ENCODE measurements at places on chromosomes 2 and 18.

DNA sequence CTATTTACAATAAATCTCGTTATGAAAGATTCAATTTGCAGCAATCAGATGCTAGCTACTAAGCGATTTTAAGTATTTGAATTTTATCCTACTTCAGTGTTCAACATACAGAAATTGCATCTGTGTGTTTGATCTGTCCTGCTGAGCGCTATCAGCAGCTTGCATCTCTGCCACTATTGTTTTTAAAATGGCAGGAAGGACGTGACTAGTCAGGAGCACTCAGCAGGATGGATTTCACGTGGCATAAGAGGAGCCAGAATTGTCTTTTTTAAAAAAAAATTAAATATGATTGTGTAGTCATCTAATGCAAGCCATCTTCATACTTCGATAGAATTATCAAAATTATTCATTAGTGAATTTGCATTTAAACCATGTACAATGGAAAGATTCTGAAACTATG, 2.8 kb upstream of the KLHL14 start:
- no peak for DNase-seq

GRCh38 chr2:69043736-69044400, 30.9 kb downstream of the ANTXR1 start:
- no peak for DNase-seq

GRCh38 chr2:216495656-216496055, 3.0 kb upstream of the RPL37A start:
- no peak for DNase-seq

DNA sequence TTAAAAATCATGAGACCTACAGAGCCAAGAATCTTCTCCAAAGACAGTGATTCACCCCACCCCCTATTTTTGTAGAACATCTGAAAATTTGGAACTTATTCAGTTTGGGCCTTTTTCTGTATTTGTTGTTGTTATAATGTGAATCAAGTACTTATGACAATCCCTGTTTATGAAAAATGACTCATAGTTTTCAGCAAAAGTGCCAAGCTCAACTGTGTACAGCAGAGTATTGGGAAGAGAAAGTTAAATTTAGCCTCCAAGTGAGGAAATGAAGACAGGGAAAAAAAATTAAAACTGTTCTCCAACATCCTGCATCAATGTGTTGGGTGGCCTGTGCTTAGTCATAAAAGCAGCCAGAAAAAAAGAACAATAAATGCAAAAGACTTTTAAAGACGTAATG, 46.2 kb downstream of the LRATD1 start:
- no peak for DNase-seq

DNA sequence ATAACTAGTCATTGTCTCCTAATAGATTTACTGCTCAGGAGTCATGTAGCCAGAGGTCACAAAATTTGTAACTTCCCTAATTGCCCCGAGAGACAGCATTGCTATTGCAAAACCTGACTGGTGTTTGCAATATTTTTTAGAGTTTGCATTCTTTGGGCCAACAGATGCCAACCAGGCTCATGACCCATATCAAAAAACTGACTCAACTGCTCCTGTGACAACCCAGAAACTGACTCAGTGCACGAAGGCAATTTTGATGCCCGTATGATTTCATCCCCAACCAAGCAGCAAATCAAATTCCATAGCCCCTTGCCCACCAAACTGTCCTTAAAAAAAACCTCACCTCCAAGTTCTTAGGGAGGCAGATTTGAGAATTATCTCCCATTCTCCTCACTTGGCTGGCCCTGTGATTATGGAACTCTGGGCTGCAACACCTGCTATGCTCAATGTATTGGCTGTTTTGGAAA, 951.3 kb downstream of the TSN start:
- no peak for DNase-seq

- no peak for DNase-seq
Observed at GRCh38 chr18:43422518-43422917, 145.2 kb upstream of the SYT4 start.

- no peak for DNase-seq
Observed at GRCh38 chr2:36705326-36706020, 9.0 kb downstream of the VIT start.

DNA sequence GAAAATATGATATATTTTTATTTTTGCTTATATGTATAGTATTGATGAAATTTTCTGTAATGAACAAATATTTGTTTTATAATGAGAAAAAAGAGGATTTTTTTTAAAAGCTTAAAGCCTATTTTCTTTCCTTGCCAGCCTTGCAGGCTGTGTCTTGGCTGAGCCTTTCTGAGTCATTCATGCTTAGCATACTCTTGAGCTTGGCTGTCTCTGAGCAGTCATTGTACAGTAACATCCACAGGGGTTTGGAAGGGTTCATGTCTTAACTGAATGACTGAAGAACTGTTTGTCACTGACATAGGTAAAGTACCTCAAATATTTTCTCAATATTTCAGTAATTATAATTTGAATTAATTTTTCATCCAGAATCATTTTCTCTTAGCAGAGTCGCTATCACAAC, 49.3 kb downstream of the GPR39 start:
- no peak for DNase-seq

DNA sequence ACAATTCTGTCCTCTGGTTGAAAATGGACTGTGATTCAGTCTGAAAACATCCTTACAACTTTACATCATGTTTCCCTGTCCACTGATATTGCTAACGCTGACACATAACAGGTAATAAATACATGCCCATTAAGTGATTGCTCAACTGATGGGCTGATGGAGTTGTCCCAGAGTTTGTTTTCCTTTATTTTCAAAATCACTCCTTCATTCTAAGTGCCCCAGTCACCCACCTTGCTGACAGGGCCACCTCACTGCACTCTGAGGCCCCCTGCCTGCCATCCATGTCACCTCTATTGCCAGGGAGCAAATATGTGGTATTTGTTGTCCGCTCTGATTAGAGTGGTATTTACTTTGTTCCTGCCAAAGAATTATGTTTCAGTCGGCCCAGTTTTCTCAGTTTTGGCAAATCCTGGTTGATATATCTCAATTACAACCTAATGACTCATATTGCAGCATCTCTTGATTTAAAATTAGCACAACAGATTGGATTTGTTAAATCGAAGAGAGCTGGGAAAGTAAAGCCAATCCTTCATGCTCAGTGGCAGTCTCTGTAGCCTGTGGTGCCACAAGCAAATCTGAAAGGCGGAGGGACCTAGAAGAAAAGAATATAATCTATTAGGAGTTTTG, 105.1 kb downstream of the RDH14 start:
- DNase-seq, result no peak

DNA sequence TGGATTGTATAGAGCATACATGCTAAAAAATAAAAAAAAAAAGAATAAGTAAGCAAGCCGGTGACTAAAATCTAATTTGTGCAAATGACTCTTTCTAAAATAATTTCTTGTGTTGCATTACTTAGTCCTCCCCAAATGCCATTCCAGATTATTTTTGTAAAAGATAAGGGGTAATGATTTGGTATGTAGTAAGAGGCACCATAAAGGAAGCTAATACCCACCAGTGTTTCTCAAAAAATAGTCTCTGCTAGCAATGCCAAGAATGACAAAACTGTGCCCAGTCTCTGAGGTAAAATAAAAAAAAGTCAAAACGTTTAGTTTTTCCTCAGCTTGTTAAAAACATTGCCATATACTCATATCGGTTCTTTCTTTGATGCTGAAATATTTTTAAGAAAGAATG, 2.7 kb downstream of the METTL5 start:
- no peak for DNase-seq

- no peak for DNase-seq
Observed at GRCh38 chr2:102940684-102941083, 178.9 kb downstream of the TMEM182 start.

DNA sequence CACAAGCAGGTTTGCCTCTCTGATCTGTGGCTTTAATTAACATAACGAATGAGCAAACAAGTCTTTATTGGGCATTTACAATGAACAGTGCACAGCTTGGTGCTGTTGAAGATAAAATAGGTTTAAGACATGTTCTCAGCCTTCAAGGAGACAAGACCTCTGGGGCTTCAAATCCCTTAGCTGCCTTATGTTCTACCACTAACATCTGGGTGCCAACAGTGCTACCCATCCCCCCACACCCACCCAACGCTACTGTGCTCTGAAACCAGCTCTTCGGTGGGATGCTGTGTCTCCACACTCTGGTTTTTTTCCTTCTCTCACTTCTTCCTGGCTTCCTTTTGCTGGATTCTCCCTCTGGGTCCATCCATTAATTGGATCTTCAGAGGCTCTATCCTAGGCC, 14.1 kb upstream of the B3GNT2 start:
- DNase-seq, result no peak

DNA sequence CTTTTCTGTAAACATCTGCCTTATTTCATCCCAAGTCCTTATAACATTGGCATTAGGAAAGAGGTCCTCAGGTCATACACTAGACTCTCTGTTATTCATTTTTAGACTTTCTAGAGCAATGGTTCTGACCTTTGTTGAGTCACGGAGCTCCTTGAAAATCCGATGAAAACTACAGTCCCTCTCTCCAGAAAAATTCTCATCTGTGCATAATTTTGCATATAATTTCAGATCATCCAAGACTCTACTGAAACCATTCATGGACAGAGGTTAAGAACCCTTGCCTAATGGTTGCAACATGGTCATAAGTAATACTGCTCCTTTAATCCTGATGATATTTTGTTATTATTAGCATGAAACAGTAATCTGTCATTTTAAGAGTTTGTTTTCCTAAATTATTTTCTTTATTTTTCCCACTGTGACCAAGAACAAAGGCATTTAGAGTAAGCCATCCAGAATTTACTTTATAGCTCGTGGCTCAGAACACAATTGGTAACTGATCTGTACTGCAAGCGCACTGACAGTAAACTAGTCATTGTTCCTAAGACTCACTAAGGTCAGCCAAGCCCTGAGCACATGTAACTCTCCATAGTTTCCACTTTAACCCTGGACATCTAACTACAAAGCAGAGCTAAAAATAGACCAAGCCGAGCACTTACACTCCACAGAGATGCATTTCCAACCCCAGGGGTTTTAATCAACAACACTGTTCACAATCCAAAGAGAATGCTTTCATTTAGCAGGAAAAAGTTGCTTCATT, 8.4 kb downstream of the MYOM1 start:
- no peak for DNase-seq

GRCh38 chr2:208062961-208063360, 37.6 kb upstream of the PLEKHM3 start:
- no peak for DNase-seq

DNA sequence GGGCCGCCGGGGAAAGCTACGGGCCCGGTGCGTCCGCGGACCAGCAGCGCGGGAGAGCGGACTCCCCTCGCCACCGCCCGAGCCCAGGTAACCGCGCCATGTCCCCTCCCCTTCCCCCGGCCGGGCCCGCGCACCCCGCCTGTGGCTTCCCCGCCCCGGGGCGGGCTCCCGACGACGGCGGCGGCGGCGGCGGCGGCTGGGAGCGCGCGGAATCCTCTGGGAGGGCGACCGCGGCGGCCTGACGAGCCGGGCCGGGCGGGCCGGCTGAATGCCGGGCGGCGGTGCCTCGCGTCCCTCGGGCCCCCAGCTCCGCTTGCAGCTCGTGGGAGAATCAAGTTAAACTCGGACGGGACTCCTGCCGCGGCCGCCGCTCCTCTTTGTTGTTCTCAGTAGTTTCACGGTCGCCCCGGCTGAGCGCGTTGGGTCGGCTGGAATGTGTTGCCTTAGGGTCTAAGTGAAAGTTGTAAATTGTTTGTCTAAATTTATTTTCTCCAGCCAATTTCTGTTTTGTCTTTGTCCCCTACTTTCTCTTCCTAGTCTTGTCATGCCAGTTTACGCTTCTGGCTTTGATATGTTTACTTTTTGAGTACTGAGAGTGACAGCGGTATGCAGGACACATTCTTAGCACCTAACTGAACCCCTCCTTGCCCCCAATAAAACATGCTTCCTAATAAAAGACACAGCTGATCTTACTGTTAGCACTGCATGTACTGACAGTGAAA, 685 bp downstream of the SMAD4 start:
- peak; percentile 39 for DNase-seq

DNA sequence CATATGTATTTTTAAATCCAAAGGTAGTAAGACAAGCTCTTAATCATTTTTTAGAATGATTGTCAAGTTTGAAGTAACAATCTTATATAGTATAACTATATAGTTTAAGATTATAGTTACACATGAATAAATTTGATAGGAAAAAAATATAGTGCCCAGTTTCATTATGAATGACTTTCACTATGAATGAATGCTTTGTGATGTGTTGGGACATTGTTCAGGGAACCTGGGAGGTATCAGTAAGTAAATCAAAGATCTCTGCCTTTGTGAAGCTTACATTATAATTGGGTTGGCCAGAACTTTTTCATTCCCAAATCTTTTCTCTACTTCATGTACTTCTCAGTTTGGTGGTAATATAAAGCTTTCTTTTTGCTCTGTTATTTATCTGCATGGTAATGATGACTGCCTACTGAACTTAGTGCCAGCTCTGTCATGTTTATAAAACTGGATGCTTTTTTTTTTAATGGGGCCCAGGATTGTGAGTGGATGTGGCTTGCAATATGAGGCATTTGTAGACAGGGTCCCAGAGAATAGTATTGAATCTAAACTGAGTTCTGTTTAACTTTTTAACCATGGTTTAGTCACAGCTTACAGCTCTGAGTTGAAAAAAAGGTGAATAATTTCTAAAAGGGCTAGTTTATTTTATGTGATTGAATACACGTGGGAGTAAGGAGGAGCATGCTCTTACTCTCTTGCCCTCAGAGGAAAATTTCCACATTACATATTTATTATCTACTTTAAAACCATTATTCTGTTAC, 23.3 kb downstream of the GLS start:
- no peak for DNase-seq

DNA sequence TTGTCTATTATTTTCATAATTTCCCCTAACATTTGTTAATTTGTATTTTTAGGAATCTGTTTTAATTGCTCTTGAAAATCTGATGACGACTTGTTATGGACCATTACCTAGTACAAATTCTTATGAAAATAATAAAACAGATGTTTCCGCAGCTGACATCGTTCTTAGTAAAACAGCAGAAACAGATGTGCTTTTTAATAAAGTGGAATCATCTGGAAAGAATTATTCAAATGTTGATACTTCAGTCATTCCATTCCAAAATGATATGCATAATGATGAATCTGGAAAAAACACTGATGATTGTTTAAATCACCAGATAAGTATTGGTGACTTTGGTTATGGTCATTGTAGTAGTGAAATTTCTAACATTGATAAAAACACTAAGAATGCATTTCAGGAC, 69.9 kb downstream of the PMS1 start:
- no peak for DNase-seq
